IMR-90 (cell line): ENCODE measurements at places on chromosomes 3 and 15. TPM values are rescaled to one million over a fixed set of nuclear protein-coding genes. Genes with fewer than 3 reads are reported as not detected.

DNA sequence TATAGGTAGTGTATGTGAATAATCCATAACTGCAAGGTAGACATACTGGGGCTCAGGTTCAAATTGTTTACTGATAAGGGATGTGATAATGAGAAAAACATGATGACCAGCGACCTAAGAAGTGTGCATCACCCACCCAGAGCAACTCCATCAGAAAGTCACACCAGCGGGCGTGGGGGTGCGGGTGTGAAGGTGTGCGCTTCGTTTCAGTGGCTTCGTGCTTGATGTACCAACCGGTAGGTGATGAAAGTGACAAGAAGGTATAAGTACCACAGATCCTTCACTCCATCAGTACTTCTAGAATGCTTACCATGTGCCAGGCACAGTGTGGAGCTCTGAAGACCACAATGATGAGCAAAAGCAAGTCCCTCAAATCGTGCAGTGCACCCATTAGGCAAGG lies 11.2 kb downstream of the ANP32A start:
- no peak for DNase-seq

FBXW12 gene
- total RNA-seq: not detected in 2 replicates

ECE2 gene
- not detected in 2 replicates for total RNA-seq

PLA2G4E gene
- not detected in 2 replicates for total RNA-seq

- no peak for DNase-seq
Observed at GRCh38 chr3:114206342-114206741, 27.5 kb upstream of the DRD3 start.

DNA sequence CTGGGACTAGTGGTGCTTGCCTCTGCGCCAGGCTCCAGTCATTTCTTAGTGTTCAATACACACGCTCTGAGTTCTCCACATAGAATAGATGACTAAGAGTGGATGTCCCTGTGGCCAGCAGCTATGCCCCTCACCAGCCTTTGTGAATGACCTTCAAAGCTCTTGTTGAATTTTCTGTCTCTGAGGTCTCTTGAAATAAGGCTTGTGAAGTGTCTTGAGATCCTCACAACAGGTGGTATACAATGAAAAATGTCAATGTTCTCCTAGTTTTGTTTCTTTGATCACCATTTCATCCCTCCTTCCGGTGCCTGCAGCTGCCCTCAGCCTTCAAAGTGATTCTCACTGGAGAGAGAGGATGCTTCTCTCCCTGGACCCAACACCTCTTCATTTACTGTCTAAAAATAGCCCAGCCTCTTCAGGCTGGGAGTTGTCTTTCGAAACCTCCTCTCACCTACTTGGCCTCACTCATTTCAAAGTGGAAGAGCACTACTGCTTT lies 5.4 kb downstream of the MAPKBP1 start:
- DNase-seq: no peak

LRRC3B gene
- not detected in 2 replicates for total RNA-seq

HYAL2 gene
- 53.6 and 56.8 TPM in 2 replicates for total RNA-seq

ALPK3 gene
- total RNA-seq: under 0.01 TPM in 2 replicates

- DNase-seq: no peak
Observed at GRCh38 chr3:190574473-190574872, 60.6 kb downstream of the IL1RAP start.

- DNase-seq: no peak
Observed at GRCh38 chr3:115418583-115418982, 204.7 kb upstream of the GAP43 start.

GRCh38 chr3:16147220-16147994 lies 27.1 kb upstream of the GALNT15 start:
- peak; percentile 72 for DNase-seq

SLC28A1 gene
- not detected in 2 replicates for total RNA-seq

DNA sequence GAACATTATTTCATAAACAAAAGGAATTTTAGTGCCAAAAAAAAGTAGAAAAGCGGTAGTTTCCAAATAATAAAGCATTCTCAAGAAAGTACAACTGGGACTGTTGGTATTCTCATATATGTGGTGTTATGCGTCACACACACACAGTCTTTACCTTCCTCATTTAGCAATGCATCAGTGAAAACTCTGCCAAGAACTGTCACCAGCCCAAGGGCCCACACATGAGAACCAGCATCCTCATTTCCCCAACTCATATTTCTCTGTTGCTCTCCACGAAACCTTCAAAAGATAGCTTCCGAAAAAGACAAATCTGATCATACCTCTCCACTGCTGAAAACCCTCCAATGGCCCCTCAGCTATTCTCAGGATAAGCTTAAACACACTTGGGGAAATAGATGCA lies 150.7 kb downstream of the CADPS start:
- no peak for DNase-seq

- no peak for DNase-seq
Observed at GRCh38 chr15:53251996-53252395, 461.9 kb upstream of the ONECUT1 start.
